ENCODE measurements at places on chromosomes 5 and 9. TPM values are rescaled to one million over a fixed set of nuclear protein-coding genes. Genes with fewer than 3 reads are reported as not detected.

The FBXL17 gene
- total RNA-seq, result 19.5 TPM

- peak; percentile 98 for DNase-seq
These were observed 143.6 kb downstream of the LHFPL2 start for GRCh38 chr5:78504704-78505677.

The PCDHGA5 gene
- 0.20 TPM for total RNA-seq

DNA sequence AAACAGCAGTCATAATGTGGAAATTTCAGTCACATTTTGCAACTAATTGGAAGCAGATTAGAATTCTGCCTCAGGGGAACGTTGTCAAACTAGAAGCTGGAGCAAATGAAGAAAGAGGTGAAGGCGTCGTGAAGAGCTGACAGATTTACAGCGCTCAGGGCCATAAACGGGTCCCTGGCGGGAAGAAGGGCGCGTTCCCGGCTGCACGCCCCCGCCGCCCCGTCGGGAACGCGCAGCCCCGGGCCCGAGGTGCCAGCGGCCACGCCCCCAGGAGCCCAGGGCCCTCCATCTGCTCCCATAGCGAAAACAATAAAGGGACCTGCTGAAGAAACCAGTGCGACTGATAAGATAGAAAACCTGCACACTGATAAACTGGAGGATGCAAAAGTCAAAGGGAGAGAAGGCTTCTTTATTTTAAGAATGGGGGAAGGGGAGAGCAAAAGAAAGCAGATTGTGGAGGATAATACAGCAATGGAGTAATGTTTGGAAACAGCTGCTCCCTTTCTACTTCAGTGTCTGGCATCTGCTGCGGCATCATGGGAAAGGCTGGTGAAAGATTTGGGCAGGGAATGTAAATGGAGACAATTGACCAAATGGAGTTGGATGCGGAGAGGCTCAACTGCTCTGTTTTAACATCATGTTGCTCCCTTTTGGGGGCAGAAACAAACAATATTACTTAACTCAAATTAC is 11.1 kb downstream of the ZNF608 start:
- no peak for DNase-seq
